NCI-H2029 (cell line): ENCODE measurements at places on chromosomes 6 and 20.

DNA sequence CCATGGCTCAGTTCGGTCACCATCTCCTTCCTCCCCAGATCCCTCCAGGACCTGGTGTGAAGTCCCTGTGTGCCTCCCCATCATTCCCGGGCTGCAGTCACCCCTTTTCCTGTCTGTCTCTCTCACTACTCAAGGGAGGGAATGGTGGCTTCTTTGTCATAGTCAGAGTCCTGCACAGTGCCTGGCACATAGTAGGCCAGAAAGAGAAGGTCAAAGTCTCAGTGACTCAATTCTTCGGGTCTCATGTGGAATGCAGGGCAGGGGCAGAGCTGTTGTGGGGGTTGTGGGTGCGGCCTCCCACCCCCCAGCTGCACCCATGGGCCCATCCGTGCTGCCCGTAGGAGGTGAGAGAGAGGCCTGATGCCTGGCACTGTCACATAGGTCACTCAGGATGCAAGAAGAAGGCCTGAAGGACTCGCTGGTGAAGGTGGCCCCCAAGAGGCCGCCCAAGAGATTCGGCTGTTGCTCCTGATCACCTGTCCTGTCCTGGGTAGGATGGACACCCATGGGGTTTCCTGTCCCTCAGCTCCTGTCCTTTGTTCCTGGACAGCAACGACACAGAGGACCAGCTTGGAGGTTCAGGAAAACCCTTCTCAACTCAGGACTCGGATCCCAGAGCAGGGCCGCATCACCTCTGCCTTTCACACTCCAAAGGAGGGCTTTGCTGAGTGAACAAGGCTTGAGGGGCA, 34.1 kb downstream of the RAB44 start:
- DNase-seq, result no peak

DNA sequence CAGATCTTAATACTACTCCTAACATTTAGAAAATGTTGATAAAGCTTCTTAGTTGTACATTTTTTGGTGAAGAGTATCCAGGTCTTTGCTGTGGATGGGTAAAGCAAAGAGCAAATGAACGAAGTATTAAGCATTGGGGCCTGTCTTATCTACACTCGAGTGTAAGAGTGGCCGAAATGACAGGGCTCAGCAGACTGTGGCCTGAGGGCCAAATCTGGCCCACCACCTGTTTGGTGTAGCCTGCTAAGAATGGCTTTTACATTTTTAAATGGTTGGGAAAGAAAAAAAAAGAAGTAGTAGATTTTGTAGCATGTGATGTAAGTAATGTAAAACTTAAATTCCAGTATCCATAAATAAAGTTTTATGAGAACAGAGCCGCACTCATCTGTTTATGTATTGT, 19.4 kb upstream of the MAPK13 start:
- DNase-seq, result no peak

DNA sequence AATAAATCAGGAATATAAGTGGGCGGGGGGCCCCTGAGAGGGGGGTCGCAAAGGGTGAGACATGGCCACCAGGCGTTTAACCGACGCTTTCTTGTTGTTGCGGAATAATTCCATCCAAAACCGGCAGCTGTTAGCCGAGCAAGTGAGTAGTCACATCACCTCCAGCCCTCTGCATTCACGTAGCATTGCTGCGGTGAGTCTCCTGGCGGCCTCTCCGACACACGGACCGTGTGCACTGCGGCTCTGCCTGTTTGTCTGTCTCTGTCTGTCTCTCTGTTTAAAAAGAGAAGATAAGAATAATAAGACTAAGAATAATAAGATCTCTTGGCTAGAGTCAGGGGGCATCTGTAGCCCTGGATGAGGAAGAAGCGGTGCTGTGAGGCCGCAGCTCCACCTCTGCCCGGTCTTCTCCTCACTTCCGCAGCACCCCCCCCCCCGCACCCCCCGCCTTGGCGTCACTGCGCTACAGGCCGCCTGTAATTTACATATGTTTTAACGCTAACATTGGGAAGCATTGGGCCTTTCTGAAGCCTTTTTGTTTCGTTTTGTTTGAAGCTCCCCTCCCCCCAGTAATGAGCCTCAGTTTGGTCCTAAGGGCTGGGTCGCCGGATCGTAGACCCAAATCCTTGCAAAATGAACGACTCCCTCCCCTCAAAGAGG, 993 bp downstream of the STX16 start:
- DNase-seq, result peak; percentile 28

DNA sequence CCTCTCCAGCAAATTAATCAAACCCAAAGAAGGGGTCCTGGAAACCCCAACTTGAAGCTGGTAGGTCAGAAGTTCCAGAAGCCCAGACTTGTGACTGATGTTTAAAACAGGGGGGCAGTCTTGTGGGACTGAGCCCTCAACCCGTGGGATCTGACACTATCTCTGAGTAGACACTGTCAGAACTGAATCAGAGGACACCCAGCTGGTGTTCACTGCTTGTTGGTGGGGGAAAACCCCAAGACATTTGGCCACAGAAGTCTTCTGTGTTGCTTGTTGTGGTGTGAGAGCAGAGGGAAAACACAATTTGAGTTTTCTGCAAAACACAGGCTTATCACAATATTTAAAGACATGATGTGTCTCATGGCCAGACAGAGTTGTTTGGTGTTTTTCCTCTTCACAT, 29.9 kb downstream of the KIF13A start:
- no peak for DNase-seq

GRCh38 chr20:47327711-47328110, 28.8 kb downstream of the ZMYND8 start:
- DNase-seq, result no peak

DNA sequence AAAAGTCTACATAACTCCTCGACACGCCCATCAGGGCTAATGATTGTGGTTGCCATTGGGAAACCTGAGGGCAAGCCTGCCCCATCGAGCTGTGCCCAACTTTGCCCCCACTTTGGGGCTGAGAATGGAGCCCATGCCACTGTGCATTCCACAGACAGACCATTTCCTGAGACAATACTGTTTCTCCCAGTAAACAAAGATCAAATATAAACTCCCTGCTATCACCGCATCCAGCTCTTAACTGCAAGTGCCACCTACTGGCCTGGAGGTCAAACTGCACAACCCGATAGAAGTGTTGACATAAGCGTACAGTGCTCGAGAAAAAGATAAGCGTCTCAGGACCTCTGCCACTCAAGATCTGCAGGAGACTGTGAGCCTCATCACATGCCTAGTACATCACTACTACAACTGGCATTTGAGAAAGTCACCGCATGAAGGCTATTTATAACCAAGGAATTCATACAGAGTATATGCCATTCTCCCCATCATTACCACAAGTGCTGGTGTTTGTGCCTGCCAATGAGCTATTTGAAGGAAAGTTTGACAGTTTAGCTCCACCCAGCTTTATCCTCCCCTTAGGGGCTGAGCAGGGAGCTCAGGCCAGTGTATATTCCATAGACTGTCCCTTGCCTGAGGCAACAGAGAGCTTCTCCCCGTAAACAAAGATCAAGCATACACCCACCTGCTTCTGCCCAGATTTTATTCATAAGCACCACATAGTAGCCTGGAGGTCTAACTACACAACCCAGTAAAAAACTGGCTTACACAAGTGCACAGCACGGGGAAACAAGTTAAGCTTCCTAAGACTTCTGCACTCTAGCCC, 4.5 kb upstream of the DEFB126 start:
- DNase-seq, result peak; percentile 32

- no peak for DNase-seq
Measured at GRCh38 chr6:91486200-91486599, 899.3 kb upstream of the MAP3K7 start.

- DNase-seq, result no peak
Measured at GRCh38 chr6:137767911-137768690, 99.0 kb upstream of the TNFAIP3 start.

- peak; percentile 72 for DNase-seq
Measured at GRCh38 chr6:3355358-3356055, 96.8 kb downstream of the PSMG4 start.

GRCh38 chr6:38143191-38144150, 323.9 kb downstream of the ZFAND3 start:
- DNase-seq, result no peak

GRCh38 chr6:136059308-136059707, 190.8 kb downstream of the MTFR2 start:
- DNase-seq, result no peak

GRCh38 chr6:163377561-163377960, 37.0 kb upstream of the QKI start:
- DNase-seq, result no peak

GRCh38 chr6:149716181-149716963, 1.5 kb downstream of the LATS1 start:
- DNase-seq, result no peak

GRCh38 chr20:25145131-25145530, 50.4 kb upstream of the ENTPD6 start:
- no peak for DNase-seq

GRCh38 chr6:4543596-4543995, 232.6 kb upstream of the CDYL start:
- DNase-seq, result no peak

GRCh38 chr6:70163795-70164194, 139.1 kb downstream of the COL9A1 start:
- DNase-seq, result no peak

DNA sequence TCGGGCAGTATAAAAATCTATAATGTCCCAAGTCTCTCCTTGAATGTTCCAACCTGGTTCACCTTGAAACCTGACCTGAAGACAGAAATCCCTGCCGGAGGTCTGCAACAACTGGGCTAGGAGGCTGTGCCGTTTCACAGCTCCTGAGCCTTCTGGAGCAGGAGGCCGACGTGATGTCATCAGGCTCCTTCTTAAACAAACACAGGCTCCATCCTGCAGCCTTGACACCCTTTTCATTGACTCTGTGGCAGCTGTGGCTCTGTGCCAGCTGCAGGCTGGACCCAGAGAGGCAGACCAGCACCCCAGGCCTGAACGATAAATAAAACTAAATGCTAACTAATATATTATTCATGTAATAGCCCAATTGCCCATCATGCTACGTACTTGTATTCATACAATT, 483.9 kb downstream of the CD83 start:
- peak; percentile 96 for DNase-seq

- DNase-seq, result no peak
Measured at GRCh38 chr6:139472351-139473015, 98.0 kb upstream of the CITED2 start.

- no peak for DNase-seq
Measured at GRCh38 chr6:152979116-152979515, 3.7 kb downstream of the FBXO5 start.

- DNase-seq, result no peak
Measured at GRCh38 chr20:58877050-58877975, 24.8 kb downstream of the GNAS start.

- peak; percentile 65 for DNase-seq
Measured at GRCh38 chr6:125363039-125363823, 61.5 kb upstream of the HDDC2 start.

GRCh38 chr6:168676552-168677322, 235.8 kb downstream of the SMOC2 start:
- DNase-seq, result no peak

- DNase-seq, result peak; percentile 42
Measured at GRCh38 chr6:164098857-164099267, 684.3 kb downstream of the QKI start.

DNA sequence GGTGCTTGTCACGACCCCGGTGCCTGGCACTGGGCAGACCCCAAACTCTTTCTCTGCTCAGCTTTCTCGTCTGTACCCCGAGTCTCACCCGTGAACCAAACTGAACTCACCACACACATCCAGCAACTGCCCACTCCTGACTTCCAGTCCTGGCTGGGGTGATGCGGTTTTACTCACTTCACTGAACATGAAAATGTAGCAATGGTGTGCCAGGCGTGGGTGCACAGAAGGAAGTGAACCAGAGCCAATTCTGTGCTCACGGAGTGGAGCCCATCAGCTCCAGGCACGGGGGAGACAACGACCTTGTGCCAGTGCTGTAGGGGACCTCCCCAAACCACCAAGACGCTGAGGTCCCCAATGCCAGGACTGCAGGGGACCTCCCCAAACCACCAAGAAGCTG, 78.7 kb upstream of the AFDN start:
- DNase-seq, result no peak

DNA sequence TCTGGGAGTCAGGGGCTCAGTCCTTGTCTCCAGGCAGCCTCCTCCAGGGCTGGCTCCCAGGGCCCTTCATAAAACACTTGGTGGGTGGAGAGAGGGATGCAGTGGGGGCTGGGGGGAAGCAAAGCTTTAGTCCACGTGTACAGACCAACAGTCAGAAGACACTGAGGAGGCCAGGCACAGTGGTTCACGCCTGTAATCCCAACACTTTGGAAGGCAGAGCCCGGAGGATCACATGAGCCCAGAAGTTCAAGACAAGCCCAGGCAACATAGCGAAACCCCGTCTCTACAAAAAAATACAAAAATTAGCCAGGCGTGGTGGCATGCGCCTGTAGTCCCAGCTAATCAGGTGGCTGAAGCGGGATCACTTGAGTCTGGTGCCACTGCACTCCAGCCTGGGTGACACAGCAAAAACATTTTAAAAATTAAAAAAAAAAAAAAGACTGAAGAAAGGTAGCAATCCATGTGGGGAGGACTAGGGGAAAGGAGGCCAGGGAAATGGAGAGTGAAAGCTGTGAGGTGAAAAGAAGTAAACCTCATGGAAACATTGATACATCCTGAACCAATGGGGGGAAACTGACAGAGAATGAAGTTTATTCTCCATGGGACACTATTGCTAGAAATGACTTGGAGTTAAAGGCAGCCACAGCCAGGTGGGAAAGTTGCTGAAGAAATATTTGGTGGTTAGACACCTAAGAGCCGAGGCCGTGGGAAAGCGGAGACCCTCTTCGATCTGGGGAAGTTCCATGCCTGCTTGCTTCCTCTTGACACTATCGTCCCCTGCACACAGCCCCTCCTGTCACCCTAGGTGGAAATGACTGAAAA, 35.4 kb downstream of the PIM1 start:
- DNase-seq, result no peak

- no peak for DNase-seq
Measured at GRCh38 chr6:105645156-105645555, 242.3 kb upstream of the PREP start.

DNA sequence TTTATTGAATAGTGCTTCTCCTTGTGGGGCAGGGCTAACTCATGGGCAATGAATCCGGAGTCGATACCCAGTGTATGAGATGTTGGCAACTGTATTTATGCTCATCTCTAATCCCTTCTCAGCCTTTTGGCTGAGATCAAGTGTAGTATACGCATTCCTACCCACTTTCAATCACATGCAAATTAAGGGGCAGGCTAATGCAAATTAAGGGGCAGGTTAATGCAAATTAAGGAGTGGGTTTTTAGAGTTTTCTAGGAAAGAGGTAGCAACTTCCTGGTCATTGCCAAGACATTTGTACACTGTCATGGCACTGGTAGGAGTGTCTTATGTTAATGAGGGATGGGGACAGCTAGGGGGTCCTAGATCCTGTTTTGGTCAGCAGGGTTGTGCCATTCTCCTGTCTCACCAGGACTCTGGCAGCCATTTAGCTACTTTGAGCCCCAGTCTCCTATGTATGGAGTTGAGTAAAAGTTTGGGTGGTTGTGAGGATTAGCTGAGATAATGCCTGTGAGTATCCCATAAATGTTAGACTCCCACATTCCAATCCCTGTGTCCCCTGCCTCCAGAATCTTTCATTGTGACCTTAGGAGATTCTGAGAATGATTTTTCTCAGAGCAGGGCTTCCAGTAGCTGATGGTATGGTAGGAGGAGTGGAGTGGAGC, at the start of gene CNBD2:
CNBD2 (plus strand) TSS at position 612 of the 662 bp plus-strand sequence. CDS start 173 bp downstream, outside the sequence.
- DNase-seq, result no peak
